Inflammatory macrophage treated with lipopolysaccharide for 1 hour (primary cell): ENCODE measurements at places on chromosomes 6 and 20.

DNA sequence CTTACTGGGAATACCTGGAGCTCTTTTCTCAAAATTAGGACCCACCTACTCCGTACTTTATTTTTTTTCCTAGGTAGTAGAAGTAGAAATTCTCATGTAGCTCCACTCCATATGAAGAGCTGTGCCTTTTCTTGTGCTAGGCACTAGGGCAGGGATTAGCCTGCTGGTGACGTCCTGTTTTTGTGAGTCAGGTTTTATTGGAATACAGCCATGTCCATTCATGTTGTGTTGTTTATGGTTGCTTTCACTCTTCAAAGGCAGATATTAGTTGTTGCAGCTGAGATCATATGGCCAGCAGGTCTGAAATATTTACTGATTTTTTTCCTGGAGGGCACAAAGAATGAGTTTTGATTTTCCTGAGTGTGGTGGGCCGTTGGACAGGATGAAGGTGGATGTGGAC lies 20.5 kb downstream of the XRN2 start:
- DNase-seq: peak; percentile 25

DNA sequence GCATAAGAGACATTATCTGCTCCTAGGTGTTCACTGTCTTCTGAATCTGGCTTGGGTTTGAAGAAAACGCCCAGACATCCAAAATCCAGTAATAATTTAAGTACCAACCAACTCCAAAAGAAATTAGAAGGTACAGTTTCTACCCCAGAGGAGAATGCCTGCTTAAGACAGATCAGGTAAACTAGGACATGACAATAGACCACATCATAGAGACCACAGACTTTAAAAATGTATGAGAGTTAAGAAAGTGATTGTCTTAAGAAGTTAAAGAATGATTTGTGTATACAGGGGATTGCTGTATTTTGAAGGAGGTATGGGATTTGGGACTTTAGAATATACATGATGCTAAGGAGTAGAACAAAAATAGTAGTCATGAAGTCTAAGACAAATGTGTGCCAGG lies 120.8 kb upstream of the EDN1 start:
- DNase-seq: no peak

DNA sequence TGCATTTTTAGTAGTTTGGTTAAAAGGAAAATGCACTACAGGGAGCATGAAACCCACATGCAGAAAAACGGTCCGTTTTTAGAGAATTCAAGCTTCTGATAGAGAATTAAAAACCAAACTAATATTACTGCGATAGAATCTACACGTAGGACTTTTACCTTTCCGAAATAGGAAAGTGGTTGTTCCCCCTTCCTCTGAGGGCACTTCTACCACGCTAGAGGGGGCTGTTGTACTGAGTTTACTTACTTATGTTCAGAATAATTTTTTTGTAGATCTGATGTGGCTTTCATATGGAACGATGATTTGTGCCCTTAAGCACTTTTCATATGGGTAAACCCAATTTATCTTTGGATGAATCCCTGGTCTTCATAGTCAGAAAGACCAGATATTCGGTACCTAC lies 264.3 kb upstream of the PLN start:
- peak; percentile 35 for DNase-seq

DNA sequence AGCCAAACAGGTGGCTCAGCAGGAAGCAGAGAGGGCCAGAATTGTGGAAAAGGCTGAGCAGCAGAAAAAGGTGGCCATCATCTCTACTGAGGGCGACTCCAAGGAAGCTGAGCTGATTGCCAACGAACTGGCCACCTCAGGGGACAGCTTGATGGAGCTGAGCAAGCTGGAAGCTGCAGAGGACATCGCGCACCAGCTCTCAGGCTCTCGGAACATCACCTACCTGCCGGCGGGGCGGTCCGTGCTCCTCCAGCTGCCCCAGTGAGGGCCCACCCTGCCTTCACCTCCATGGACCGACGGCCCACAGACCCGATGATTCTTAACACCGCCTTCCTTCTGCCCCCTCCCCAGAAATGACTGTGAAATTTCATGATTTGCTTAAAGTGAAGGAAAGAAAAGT lies 17.8 kb upstream of the RAET1L start:
- DNase-seq: no peak

DNA sequence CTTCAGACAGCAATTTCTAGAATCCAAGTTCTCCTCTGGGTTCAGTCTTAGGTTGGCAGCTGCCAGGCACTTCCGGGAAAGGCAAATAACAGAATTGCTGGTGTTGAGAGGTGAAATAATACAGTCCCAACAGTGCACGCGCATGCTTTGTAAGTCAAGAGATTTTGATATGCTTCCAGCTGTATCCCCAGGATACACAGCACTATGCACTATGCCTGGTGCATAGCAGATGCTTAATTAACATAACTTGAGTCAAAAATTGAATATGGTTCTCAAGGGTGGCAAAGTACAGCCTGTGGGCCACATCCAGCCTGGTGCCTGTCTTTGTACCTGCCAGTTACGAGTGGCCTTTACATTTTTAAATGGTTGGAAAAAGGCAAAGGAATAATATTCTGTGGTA lies 18.9 kb upstream of the PMEPA1 start:
- no peak for DNase-seq

GRCh38 chr6:16743664-16744210 lies 17.5 kb downstream of the ATXN1 start:
- DNase-seq: no peak

GRCh38 chr6:24513602-24514001 lies 18.8 kb downstream of the ALDH5A1 start:
- no peak for DNase-seq

- peak; percentile 93 for DNase-seq
Observed at GRCh38 chr6:111971866-111972532, 81.9 kb upstream of the CCN6 start.
